Adrenal gland (tissue), 19 donors: ENCODE measurements at places on chromosomes 16 and 17. TPM values are rescaled to one million over a fixed set of nuclear protein-coding genes. Genes with fewer than 3 reads are reported as not detected.

The MYO15B gene
- 76.0 TPM for total RNA-seq

GRCh38 chr16:88005181-88005581 is 53.9 kb downstream of the BANP start:
- DNase-seq = no peak
- no peak overlapping the region for H3K27ac ChIP-seq
- no peaks in the 10 kb centered on the region for H3K4me1 ChIP-seq
- H3K36me3 ChIP-seq = peaks cover 11% of the 10 kb centered on the region
- H3K27me3 ChIP-seq = no peaks in the 10 kb centered on the region

DNA sequence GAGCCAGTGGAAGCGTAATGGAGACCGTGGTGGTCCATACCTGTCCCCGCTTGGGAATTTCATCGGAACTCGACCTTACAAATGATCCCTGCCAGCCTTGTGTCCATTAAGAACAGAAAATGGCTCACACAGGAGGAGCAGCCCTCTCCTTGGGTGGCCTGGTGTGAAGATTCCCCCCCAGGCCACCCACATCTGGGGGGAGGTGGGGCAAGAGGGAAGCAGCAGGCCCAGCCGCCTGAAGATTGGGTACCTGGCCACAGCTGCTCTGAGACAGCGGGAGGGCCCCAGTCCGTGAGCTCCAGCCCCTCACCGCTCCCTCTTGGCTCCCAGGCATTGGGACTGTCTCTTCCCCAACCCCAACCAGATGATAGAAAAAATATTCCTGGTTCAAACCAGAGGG is 277.8 kb upstream of the FOXF1 start:
- no peaks in the 10 kb centered on the region for H3K36me3 ChIP-seq
- peaks cover 8% of the 10 kb centered on the region for H3K27me3 ChIP-seq
- H3K4me3 ChIP-seq = no peak overlapping the region
- H3K27ac ChIP-seq = no peak overlapping the region
- H3K4me1 ChIP-seq = no peaks in the 10 kb centered on the region
- no peak for DNase-seq

GRCh38 chr16:820748-821147 is 20.2 kb upstream of the GNG13 start:
- DNase-seq = no peak
- peaks cover 16% of the 10 kb centered on the region for H3K27me3 ChIP-seq
- no peak overlapping the region for H3K27ac ChIP-seq
- H3K36me3 ChIP-seq = no peaks in the 10 kb centered on the region
- H3K4me3 ChIP-seq = no peak overlapping the region

The C1QTNF1 gene
- total RNA-seq = 134 TPM

The DUSP3 gene
- 76.8 TPM for total RNA-seq

- no peaks in the 10 kb centered on the region for H3K27me3 ChIP-seq
- H3K4me3 ChIP-seq = no peak overlapping the region
- no peaks in the 10 kb centered on the region for H3K36me3 ChIP-seq
- H3K4me1 ChIP-seq = no peaks in the 10 kb centered on the region
- H3K27ac ChIP-seq = no peak overlapping the region
- peak; percentile 74 for DNase-seq
Measured at GRCh38 chr17:44928950-44929720, 13.8 kb upstream of the GFAP start.

DNA sequence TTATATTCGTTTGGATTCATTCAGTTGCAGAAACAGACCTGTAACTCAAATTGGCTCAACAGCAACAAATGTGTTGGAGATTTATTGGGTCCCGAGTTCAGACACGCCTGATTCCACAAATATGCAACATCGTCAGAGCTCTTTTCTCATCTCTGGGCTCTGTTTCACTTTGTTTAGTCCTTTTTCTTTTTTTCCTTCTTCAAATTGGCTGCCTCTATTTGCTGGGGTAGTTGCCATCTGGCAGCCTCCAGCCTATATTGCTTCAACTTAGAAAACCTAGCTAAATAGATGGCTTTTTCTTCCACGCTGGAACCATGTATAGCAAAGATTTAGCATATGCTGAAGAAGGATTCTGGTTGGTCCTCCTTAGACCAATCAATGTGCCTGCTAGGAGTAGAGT is 398.5 kb downstream of the RBFOX1 start:
- DNase-seq = no peak
- no peaks in the 10 kb centered on the region for H3K27me3 ChIP-seq
- no peaks in the 10 kb centered on the region for H3K36me3 ChIP-seq
- no peaks in the 10 kb centered on the region for H3K4me1 ChIP-seq
- H3K4me3 ChIP-seq = no peak overlapping the region

- H3K36me3 ChIP-seq = no peaks in the 10 kb centered on the region
- no peak for DNase-seq
- H3K4me3 ChIP-seq = no peak overlapping the region
- no peaks in the 10 kb centered on the region for H3K27me3 ChIP-seq
- peaks cover 27% of the 10 kb centered on the region for H3K4me1 ChIP-seq
Measured at GRCh38 chr16:3858801-3859200, 21.7 kb downstream of the CREBBP start.

The RAB37 gene
- total RNA-seq = 3.5 TPM

- peaks cover 28% of the 10 kb centered on the region for H3K27me3 ChIP-seq
- peak; percentile 38 for DNase-seq
- peak overlapping the region; percentile 79 for H3K27ac ChIP-seq
- H3K4me3 ChIP-seq = peak overlapping the region; percentile 61
- peaks cover 30% of the 10 kb centered on the region for H3K4me1 ChIP-seq
Measured at GRCh38 chr17:14302091-14302430, 1.2 kb downstream of the HS3ST3B1 start.

The AANAT gene
- not detected for total RNA-seq

GRCh38 chr16:84730406-84731106 is 30.8 kb downstream of the USP10 start:
- peak; percentile 77 for DNase-seq
- H3K36me3 ChIP-seq = no peaks in the 10 kb centered on the region
- H3K27ac ChIP-seq = no peak overlapping the region
- H3K4me1 ChIP-seq = peaks cover 30% of the 10 kb centered on the region

The AGRP gene
- 23.1 TPM for total RNA-seq

- no peak overlapping the region for H3K27ac ChIP-seq
- no peaks in the 10 kb centered on the region for H3K27me3 ChIP-seq
- H3K36me3 ChIP-seq = no peaks in the 10 kb centered on the region
- no peak for DNase-seq
- peaks cover 7% of the 10 kb centered on the region for H3K4me1 ChIP-seq
- H3K4me3 ChIP-seq = no peak overlapping the region
Measured at GRCh38 chr16:67731071-67731752, 12.1 kb upstream of the GFOD2 start.

- H3K27me3 ChIP-seq = no peaks in the 10 kb centered on the region
- H3K4me3 ChIP-seq = peak overlapping the region; percentile 15
- no peak for DNase-seq
- H3K27ac ChIP-seq = peak overlapping the region; percentile 93
Measured at GRCh38 chr16:56933828-56934598, 2.1 kb downstream of the HERPUD1 start.

The ITGAX gene
- total RNA-seq = 2.3 TPM

GRCh38 chr16:89784406-89784805 is 32.0 kb downstream of the FANCA start:
- no peaks in the 10 kb centered on the region for H3K36me3 ChIP-seq
- H3K4me1 ChIP-seq = no peaks in the 10 kb centered on the region
- no peak overlapping the region for H3K4me3 ChIP-seq
- no peak for DNase-seq
- H3K27ac ChIP-seq = no peak overlapping the region

DNA sequence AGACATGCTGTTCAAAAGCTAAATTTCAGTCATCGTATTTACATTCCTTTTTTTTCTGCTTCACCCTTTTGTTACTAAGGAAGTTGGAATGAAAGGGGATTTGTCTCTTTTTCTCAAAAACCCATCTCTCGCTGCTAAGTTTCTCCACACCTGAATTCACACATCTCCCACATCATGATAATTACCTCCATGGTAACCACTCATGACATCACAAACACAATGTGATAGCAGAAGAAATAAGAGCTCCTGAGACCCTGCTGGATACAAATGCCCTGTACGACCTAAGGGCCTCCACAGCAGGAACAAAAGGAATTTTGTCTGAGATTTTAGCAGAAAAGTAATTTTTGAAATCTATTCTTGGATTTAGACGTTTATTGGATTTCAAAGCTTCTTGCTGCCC is 82.6 kb upstream of the GNAO1 start:
- H3K4me1 ChIP-seq = peaks cover 4% of the 10 kb centered on the region
- no peaks in the 10 kb centered on the region for H3K36me3 ChIP-seq
- no peak overlapping the region for H3K27ac ChIP-seq
- H3K4me3 ChIP-seq = no peak overlapping the region
- DNase-seq = no peak
- no peaks in the 10 kb centered on the region for H3K27me3 ChIP-seq

The PRR35 gene
- total RNA-seq = not detected

DNA sequence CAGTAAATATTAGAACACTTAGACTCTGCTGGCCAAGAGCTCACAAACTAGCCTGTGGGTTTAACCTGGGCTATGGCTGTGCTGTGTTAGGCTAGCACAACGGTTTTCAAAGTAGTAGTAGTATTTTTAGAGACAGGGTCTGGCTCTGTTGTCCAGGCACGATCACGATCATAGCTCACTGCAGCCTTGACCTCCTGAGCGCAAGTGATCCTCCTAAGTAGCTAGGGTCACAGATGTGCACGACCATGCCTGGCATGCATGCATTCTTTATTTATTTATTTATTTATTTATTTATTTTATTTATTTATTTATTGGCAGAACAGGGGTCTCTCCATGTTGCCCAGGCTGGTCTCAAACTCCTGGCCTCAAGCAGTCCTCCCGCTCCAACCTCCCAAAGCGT is 10.3 kb downstream of the MRPL27 start:
- no peaks in the 10 kb centered on the region for H3K36me3 ChIP-seq
- peaks cover 16% of the 10 kb centered on the region for H3K4me1 ChIP-seq
- no peak overlapping the region for H3K4me3 ChIP-seq
- H3K27ac ChIP-seq = no peak overlapping the region
